Motor neuron (in vitro differentiated cells): ENCODE measurements at places on chromosomes 12 and 14.

DNA sequence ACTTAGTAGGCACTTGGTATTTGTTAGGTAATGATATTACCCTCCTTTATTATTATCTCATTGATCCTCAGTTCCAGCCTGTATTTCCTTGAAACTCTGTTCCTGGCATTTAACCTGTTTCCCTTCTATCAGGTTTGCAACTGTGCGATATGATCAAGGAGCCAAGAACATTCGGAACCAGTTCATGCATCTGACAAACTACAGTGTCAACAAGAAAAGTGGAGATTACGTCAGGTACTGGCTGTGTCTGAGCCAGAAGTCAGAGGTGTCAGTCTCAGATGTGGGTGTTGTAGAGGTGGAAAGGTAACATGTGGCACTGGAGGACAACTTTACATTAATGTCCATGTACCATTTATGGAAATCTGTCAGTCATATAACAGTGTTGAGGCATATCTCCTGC is 56.7 kb downstream of the TTLL5 start:
- no peak for ATAC-seq

GRCh38 chr14:51604073-51604472 is 47.6 kb upstream of the FRMD6 start:
- ATAC-seq, result no peak

DNA sequence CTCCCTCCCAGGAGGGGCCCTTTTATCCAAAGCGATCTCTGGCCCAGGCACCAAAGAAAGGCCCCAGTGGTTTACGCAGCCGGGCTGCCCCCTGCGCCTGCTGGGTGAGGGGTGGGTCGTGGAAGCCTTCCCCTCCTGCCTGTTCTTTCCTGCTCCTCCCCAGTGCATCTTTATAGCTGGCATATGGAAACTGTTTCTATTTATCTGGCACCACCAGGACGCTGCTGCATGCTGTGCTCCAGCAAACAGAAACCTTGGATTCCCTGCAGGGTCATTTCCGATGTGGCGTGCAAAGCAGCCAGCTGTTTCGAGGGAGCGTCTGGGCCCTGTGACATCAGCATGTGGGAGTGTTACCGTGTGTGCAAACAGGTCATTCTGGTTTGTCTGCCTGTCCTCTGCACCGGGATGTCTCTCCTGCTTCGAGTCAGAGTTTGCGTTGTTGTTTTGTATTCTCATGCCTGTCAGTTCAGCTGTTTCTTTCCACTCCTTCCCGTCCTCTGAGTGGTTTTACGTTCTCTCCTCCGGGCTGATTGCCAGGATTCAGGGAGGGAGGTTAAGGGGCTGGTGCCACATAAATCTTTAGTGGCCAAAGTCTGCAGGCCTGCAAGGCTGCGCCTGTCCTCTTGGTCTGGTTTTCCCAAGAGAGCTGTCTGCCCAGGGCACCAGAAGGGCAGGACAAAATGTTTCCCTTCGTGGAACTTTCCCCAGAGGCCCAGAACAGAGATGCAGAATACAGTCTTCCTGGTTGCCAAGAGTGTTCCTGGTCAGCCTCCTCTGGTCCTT is 24.6 kb downstream of the TPCN1 start:
- ATAC-seq, result peak; percentile 78

- ATAC-seq, result no peak
These were observed 120.7 kb downstream of the CRACR2A start for GRCh38 chr12:3632256-3632655.

- peak; percentile 66 for ATAC-seq
These were observed 739 bp downstream of the JPH4 start for GRCh38 chr14:23577710-23578392.

DNA sequence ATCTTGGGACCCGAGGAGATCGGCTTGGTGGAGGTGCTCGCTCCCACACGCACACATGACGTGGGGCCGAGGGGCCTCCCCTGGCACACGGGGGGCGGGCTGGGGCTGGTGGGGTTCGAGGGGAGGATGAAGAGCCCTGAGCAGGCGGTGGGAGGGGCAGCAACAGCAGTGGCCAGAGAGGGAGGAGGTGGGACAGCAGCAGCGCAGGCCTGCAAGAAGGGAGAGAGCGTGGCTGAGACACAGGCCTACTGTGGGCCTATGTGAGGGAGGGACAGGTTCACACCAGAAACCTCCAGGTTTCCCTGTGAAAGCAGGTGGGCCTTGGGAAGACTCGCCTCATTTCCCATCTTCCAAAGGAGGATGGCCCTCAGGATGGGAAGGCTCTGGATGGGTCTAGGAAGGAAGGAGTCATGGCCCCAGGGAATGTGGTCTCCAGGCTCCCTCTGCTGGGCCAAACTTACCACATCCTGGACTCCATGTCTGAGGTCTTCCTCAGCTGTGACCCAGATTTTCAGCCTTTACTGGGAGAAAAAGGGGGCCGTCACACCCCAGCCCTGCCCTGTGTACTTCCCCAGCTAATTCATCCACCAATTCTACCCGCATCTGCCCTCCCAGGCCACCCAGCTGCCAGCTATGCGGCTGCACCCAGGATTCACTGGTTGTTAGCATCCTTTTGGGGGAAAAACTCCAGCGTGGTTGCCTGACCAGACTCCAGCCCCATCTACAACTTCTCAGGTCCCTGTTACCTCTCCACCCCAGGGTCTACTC is 2.8 kb downstream of the PIANP start:
- peak; percentile 55 for ATAC-seq

- no peak for ATAC-seq
These were observed 90.4 kb downstream of the SRGAP1 start for GRCh38 chr12:63934936-63935335.

DNA sequence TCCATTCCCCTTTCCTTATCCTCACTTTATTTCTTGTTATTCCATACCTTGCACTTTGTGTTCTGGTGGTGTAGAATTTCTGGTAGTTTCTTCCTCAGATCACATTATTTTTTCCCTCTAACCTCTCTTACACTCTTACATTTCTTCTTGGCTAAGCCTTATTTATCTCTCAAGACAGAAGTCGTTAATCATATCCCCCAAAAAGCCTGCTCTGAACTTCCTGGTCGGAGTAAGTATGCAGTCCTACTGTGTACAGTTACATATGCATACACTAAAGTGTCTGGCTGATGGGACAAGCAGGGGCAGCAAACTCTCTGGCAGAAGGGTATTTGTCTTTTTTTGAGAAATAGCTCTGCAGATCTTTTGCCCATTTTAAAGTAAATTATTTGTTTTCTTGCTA is 33.1 kb upstream of the USP15 start:
- no peak for ATAC-seq

- ATAC-seq, result no peak
These were observed 9.3 kb upstream of the C12orf43 start for GRCh38 chr12:121025442-121026226.

DNA sequence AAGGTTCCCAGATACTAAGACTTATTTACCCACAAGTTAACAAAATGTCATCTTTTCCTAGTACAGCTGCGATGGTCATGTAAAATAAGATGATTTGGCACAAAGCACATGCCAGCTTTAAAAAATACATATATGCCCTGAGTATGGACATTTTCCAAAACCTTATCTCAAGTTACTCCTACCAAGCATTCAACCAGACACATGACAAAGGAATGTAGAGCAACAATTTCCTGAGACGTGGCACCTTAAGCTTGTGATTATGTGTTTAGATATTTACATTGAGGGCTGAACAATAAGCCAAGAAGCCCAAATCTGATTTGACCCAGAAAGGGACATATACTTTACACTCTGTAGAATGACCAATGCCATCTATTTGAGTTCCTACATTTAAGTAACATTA is 24.5 kb upstream of the OVCH1 start:
- ATAC-seq, result no peak
